Stimulated activated CD4-positive, alpha-beta T cell treated with anti-CD3 and anti-CD28 coated beads, Interleukin-15, amount 100 ng/mL, for 1 hour (primary cell): ENCODE measurements at places on chromosomes 16 and 17.
A peak's percentile ranks its signal among the peaks of the same experiment; 100 is the strongest.

DNA sequence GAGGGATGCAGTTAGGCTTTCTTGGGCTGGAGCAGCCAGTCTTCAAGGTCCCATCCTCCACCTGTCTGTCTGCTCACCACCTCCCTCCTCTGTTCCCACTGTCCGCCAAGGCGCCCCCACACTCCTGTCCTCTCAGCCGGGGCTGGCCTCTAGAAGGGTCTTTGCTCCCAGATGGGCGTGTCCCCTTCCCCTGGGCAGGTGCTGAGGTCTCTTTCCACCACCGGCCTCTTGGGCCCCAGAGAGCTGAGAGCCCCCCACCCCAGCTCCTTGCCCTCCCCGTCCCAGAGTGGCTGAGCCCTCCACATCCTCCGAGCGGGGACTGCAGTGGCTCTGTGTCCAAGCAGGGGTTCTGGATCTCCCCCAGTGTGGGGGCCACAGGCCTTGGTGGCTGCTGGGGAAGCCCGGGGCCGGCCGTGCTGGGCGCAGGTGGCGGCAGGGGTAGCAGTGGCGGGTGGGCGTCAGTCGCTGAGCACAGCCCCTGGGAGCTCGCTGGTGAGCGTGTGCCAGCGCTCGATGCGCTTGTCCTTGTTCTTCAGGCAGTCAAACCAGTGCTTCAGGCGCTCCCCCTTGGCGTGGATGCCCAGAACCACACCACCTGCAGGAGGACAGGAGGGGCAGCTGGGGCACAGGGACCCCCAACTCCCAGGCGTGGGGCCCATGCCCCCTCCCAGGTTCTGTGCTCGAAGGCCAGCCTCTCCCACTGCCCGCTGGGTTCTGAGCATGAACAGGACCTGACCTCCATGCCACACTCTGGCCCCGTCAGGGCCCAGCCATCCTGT is 9.8 kb downstream of the SCGB1C2 start:
- no peak for DNase-seq

- DNase-seq: peak; percentile 64
Observed at GRCh38 chr17:29591737-29592608, 959 bp upstream of the ANKRD13B start.

- no peak for DNase-seq
Observed at GRCh38 chr16:10657925-10658324, 36.8 kb downstream of the TEKT5 start.

DNA sequence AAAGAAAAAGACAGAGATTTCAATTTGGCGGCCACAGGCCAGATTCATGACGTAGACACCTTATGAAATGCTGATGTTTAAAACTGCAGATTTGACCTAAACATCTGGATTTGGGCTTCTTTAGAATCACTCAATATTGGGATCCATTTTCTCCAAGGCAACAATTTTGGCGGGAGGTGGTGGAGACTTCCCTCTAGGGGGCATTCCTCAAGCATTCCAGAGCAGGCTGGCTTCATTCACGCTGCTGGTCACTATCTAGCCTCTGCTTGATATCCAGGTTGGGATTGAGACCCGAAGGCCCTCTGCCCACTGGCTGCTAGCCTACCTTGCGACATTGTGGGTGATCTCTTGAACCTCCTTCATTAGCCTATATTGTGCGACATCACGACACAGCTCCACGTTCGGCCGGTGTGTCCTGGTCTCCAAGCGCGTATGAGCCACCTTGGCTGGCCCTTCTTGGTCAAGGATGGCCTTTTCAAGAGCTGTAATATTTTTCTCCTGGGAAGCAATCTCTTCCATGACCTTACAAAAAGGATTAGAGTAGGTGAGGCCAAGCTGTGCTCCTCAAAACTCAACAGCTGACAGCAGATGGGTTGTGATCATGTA is 24.5 kb downstream of the FBXO39 start:
- no peak for DNase-seq

DNA sequence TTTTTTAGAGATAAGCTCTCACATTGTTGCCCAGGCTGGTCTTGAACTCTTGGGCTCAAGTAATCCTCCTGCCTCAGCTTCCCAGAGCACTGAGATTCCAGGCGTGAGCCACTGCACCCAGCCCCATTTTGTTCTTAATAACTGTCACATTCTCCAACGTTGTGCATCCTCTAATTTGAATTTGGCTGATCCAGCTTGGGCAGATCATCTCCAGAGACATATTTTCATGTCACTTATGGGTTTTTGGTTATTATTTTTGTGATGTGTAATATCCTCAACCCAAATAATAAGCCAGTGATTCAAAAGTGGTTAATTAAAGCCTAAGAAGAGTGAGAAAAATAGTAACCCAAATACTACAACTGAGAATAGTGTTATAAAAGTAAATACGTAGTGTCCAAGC is 16.2 kb upstream of the COL1A1 start:
- DNase-seq: no peak
